Upper lobe of left lung (tissue), 6 donors: ENCODE measurements at places on chromosomes 5 and 9. TPM values are rescaled to one million over a fixed set of nuclear protein-coding genes. Genes with fewer than 3 reads are reported as not detected.
A peak's percentile ranks its signal among the peaks of the same experiment; 100 is the strongest.

DNA sequence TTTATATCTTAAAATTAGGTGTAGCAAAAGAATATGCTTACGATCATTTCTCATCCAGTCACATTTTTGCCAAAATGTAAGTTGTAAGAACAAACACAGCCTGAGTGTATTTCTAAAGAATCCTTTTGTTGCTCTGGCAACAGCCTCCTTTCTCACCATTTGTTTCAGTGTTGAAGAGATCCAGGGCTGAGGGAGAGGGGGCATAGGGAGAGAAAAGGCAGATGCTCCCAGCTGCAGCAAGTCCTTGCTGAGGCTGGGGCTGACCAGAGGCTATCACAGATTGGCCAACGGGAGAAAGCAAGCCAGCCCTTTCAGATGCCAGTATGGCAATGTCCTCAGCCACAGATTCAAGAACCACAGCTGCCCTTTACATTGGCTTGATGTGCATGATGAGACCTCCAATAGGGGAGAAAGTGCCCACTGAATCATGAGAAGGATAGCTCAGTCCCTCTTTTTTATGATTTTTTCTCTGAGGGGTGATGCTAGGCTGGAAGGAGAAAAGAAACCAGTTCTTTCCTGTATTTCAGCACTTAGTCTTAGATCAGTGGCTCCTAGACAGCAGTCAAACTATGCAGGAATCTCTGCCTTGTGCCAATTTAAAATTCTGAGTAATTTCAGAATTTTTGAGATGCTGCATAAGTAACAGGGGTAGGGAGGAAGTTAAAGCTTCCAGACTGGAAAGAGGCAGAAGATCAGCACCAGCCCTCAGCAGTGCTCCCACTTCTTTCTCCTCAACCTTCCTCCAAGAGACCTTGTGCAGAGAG is 142.1 kb downstream of the LHFPL2 start:
- no peak for DNase-seq

- no peak for DNase-seq
Observed at GRCh38 chr9:95383845-95384244, 66.3 kb upstream of the FANCC start.

DNA sequence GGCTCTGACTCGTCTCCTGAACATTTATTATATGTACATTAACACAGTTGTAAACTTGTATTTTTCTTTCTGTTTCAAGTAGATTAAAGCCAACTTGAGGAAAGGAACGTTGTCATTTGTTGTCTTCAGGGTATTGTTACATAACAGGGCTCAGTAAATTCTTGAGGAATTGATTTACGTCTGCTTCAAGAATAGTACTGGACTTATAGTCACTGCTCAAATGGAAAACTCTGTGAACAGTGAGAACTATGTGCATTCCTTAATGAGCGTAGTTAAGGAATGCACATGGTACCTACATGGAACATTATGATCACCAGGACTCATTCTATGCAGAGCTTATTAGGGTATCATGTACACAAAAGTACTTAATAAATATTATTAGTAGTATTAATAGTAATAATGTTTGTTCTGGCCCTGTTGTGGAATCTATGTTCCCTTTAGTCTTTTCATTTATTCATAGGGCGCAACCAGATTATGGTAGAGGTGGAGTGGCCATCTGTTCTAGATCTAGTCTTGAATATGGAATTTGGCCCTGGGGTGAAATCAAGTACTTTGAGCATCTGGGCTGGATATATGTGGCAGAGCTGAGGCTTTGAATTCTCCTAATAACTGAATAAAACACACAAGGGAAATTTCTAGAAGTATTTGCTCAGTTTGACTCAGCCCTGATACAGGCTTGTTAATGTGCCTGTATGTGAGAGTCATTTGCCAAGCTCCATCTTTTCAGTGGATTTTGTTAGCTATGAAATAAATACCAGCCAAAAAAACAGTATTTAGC is 108.6 kb upstream of the SH3GL2 start:
- DNase-seq, result no peak

GRCh38 chr9:33355933-33356332 is 46.4 kb downstream of the AQP7 start:
- DNase-seq, result no peak

DNA sequence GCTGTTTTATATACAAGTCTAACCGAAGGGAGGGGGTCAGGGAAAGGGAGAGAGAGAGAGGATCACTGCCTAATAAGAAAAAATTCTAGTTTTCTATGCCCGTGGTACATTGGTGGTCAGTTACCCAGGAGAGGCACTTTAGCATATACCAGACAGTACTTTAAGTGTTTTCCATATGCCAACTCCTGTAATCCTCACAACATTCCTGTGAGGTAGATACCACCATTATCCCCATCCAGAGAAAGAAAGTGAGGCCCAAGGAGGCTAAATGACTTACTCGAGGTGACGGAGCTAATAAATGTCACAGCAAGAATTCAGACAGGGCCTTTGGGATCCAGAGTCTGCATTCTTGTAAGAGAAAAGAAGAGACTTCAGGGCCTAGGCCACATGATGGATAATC is 161.8 kb downstream of the NTRK2 start:
- no peak for DNase-seq

DNA sequence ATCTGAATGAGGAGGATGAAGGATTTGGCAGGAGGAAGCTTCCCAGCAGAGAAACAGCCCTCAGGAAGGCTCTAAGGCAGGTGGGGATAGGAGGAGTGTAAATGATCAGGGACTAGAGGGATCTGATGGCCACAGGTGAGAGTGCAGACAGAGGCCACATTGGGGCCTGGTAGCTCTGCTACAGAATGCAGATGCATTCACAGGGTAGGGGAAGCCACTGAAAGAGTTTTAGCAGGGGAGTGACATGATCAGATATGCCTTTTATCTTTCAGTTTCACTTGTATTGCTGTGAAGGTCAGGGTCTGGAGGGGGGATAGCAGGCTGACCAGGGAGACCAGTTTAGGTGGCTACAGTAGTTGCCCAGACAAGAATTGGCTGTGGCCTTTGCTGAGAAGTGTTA is 3.0 kb downstream of the TXNDC15 start:
- DNase-seq, result no peak

- DNase-seq, result peak; percentile 28
Observed at GRCh38 chr9:113705928-113706519, 170.1 kb upstream of the ZNF618 start.

DNA sequence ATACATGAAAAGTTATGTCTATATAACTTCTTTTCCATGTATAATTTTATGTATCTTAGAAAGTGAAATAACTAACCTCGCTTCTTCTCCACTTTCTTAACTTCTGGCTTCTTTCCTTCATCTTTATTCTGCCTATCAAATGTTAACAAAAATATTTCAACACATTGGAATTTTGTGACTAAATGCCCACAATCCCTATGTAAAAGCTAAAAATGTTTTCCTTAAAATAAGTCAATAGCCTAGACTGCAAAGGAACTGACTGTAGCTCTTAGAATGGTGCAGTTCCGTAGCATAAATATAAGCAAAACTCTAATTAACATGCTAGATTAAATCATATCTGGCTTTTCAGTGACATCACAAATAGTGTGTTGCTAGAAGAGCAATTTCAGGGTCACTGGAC is 40.9 kb downstream of the PSIP1 start:
- DNase-seq, result no peak

DNA sequence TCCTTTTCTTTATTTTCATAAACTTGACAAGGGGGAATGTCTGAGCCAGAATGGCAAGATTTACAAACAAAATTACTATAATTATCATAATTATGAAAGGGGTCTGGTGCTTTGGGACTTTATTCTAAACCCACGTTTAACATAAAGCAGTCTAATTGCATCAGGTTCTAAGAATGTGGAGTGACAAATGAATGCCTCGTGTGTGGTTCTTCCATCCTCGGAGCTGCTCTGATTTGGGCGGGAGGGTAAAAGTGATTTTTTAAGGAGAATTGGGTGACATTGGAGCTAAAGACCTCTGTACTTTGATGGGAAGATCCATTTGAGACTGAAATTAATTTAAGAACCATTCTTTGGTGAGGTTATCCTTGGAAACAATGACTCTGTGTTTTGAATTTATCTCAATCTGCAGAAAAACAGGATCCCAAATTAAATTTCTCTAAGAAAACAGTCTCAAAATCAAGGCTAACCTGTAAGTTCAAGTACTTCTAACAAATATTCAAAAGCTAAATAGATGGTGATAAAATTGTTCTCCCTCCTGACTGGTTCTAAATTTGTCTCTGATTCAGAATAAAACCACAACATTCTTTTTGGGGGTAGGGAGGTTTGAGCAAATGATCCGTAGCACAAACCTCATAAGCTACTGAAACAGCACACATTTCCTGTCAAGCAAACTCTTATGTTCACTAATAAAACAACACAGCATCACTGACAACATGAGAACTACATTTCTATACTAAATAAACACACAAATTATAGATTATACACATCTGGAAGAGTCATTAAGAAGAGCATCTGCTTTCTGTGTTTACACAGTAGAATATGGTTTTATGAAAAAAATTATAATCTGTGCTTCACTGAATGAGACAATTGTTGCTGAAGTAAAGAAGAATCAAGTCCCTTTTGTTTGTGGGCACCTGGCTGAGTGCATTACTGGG is 85.5 kb downstream of the DCP2 start:
- DNase-seq, result no peak

DNA sequence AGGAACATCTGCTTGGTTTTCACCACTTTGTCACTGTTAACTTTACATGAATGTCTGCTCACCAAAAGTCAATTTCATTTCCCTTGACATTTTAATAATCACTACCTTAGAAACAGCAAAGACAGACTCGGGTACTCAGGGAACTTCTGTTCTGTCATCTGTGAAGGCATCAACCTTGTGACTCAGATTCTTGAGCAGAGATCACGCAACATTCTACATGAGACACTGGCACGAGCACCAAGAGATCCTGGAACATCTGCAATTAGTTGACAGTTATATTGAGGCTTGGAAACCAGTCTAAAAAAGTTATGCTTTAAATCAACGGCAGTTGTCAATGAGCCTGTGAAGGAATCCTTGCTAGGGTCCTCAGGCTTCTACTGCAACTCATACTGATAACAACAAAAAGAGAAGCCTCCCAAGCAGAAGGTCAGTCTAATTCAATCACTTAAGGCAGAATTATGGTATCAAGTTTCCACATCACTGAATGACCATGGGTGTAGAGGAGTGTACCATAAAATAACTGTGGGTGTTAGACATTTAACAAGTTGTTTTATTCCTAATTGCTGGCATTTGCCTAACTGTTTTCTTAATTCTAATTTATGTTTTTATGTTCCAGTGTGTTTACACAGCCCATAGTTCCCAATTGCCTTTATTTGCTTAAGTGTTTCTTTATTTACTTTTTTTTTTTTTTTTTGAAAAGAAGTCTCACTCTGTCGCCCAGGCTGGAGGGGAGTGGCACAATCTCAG is 3.3 kb upstream of the PBX3 start:
- no peak for DNase-seq

DNA sequence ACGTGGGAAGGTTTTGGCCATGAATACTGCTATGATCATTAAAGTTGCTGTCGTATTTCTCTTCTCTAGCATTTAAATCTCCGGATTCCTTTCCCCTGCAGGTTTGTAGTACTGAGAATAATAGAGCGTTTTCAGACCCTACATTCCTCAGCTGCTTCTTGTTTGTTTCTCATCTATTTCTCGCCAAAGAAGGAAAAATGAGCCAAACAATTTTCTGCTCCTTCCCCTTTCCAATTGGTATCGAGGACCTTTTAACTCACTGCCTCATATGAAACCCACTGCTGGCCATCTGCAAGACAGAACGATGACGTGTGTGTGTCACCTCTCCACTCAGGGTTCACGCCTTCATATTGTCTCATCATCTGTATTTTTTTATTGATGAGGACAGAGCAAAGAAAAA is 689.4 kb upstream of the WWC1 start:
- DNase-seq, result no peak

DNA sequence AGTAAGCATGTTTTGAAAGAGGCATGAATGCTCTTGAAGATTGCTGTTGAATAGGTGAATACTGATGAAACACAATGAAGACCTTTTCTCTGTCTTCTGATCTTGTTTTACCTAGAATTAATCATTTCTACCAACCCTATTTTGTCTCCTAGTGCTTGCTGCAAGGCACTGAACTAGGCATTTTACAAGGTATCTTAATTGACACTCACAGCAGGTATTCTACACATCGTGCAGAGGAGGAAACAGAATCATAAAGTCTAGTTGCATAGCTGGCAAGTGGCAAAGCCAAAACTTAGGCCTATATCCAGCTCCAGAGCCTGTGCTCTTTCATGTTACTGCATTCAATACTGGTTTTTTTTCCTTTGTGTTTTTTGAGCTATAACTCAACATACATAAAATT is 50.7 kb downstream of the CTNNA1 start:
- no peak for DNase-seq

- DNase-seq, result peak; percentile 88
Observed at GRCh38 chr9:134422301-134423090, 96.2 kb downstream of the RXRA start.

DNA sequence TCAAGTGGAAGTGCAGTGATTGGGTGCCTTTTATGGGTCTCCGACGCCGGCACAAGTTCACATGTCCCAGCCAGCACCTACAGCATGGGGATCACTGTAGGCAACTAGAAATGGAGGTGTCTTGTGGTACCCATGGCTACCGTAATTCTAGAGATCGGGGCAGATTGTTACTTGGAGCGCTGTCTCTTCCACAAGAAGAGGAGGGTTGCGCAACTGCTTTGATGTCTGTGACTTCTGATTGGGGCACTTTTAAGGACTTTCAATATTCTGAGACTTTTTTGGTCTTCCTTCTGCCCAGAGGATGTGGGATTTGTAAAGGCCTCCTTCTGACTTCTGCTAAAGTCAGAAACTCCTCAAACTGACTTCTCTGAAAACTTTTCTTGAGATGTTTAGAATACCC is 41.9 kb downstream of the GLRX start:
- no peak for DNase-seq

DNA sequence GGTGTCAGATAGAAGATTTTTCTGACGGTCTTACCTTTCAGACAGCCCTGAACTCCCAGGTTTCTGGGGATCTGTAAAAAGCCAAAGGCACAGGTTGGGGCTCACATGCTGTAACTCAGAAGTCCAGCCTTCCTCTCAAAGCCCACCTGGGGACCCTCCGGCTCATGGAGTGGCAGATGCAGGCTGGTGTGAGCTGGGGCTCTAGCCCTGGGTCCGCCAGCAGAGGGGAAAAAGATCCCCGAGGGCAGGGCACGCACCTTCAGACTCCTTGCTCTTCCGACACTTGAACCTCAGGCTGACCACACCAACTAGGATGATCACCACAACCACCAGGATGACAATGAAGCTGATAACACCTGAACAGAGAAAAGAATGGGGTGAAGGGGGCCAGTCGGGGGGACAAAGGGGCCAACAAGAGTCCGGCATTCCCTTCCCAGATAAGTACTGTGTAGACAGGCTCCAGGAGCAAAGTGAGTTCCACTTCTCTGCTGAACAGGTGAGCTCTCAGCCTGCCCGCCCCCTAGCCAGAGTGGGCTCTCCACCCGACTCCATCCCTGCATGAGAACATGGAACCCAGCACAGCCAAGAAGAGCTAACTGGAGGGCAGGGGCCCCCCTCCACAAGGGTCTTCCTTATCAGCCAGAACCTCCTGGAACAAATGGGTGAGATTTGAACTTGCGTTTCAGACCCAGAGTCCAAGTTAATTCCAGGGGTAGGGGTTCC is 7.8 kb downstream of the ECSCR start:
- no peak for DNase-seq

GRCh38 chr5:72883850-72884249 is 67.4 kb downstream of the TNPO1 start:
- no peak for DNase-seq

PCDHA1 gene
- total RNA-seq, result not detected

KIF27 gene
- total RNA-seq, result 19.3 TPM

FABP6 gene
- total RNA-seq, result 14.4 TPM

RNF14 gene
- total RNA-seq, result 20.3 TPM

SURF6 gene
- 25.1 TPM for total RNA-seq

ANKRD20A1 gene
- 1.0 TPM for total RNA-seq

GZMA gene
- 5.2 TPM for total RNA-seq

PDE4D gene
- total RNA-seq, result 87.0 TPM

TXNDC8 gene
- total RNA-seq, result not detected

ARL14EPL gene
- not detected for total RNA-seq

CCDC171 gene
- total RNA-seq, result 16.8 TPM
